ENCODE measurements at places on chromosomes 11 and 22. TPM values are rescaled to one million over a fixed set of nuclear protein-coding genes. Genes with fewer than 3 reads are reported as not detected.
A peak's percentile ranks its signal among the peaks of the same experiment; 100 is the strongest.

The BET1L gene
- total RNA-seq: 30.5 TPM

The BAIAP2L2 gene
- not detected for total RNA-seq

The C11orf52 gene
- not detected for total RNA-seq

- peak; percentile 74 for DNase-seq
Observed at GRCh38 chr22:31630331-31631329, 31.4 kb downstream of the PISD start.

DNA sequence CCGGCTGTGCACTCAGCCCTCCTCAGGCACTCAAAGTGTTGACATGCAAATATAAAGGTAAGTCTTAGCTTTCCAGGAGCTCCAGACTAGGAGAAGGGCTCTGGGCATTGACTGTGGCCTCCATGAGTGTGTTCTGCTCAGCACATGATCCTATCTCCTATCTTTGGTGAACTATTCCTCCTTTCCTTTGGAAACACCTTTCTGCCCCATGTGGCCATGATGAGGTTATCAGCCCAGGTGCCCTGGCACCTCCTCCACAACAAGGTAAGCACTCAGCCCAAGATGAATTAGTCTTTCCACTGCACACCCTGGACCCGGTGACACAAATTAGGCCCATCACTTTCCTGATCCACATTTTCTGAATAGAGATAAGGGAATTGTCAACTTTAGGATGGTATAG, 37.9 kb upstream of the LMO1 start:
- no peak for DNase-seq

The C11orf97 gene
- not detected for total RNA-seq

The LYVE1 gene
- 0.15 TPM for total RNA-seq

DNA sequence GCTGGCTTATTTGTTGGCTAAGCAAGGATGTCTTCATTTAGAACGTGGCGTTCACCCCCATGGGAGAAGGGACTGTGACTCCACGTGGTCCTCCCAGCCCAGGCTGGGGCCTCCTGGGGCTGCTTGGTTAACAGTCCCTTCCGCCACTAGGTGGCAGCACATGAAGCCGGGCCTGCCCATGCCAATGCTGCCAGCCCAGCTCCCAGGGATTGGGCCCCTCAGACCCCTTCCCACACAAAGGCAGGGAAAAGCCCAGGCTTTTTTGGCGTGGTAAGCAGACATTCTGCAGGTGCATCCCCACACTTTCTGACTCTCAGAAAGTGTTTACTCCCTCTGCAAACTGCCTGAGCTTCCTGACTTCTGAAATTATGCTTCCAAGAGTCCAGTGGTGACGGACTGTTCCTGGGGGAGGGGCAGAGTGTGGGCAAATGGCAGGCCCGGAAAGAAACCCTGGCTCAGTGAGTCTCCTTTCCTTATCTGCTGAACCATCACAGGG, 3.1 kb downstream of the CBX6 start:
- peak; percentile 37 for DNase-seq

DNA sequence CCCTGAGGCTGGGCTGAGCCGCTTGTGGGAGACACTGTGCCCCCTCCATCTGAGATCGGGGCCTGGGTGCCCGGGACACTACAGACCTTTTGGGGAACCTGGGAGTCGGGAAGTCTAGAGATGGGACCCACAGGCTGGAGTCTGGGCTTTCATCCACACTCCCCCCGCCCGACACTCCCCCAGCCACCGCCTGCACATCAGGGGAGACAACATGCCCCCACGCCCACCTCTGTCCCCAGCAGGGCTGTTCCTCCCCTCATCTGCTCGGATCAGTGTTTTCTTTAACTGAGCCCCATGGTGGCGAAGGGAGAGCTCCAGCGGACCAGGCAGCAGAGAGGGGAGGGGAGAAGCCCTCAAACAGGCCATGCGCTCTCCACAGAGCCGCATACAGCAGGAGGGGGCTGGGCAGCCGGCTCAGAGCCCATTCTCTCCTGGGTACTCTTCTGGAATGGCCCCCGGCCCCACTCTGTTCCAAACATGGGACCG, 174.7 kb downstream of the IGLL1 start:
- DNase-seq: no peak

GRCh38 chr11:63770763-63771162, 2.2 kb upstream of the ZFTA start:
- no peak for DNase-seq

DNA sequence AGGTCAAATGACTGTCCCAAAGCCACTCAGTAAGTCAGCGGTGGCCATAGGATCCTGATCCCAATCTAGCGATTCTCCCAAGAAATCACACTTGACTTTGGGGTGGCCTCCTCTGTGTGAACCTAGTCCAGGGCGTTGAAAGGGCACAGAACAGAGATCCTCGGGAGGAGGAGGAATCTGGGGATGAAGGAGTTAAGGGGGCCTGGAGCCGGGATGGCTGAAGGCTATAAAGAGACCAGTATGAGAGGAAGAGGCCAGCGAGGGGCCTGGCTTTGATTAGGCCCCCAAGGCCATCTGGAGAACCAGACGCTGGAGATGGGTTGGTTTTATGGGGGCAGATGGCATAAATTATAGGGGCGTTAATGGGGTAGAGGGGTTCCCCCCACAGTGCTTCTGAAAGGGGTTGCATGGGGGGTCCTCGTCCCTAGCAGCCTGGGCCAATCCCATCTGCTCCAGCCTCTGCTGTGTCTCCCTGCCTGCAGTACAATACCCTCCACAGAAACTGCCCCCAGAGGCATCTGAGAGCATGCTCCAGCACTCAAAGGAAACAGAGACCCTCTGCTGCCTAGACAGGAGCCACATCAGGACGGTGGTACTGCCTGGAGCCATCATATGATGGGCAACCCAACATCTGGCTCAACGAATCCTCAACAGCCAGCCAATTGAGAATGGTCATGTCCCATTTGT, 35.2 kb upstream of the TRIM29 start:
- no peak for DNase-seq

The ZBTB16 gene
- total RNA-seq: not detected

DNA sequence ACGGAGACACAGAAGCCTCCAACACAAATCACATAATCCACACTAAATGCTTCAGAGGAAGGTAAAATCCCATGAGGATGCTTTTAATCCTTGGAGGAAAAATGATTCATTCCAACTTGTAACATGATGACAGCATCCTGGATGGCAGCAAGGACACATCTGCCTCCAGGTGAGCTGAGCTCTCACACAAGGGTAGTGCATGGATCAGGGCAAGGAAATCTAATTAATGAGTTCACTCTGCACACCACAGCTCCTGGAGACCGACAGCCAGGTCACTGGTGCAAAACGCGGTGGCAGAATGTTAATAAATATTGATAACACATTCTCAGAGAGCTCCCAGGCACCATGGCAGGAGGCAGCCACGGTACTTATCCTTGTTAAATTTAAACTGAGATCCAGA, 40.3 kb upstream of the CYP2D6 start:
- no peak for DNase-seq

The SLC22A12 gene
- total RNA-seq: not detected

DNA sequence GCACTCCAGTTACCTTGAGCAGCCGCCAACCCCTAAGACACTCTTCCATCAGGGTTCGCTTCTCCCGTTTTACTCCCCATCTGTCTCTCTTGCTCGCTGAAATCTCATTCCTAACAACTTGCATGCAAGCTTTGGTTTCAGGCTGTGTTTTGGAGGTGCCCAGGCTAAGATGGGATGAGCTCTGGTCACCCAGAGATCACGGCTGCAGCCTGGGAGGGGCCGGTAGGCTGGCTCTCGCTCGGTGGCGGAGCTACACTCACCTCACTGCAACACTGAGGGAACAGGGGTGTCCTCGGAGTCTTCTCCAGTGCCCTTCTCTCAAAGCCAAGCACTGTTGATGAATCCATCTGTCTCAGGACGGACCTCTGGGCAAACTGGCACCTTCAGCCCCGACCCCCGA, 197.5 kb downstream of the BARX2 start:
- no peak for DNase-seq

GRCh38 chr22:22110548-22111266, 128.1 kb upstream of the TOP3B start:
- peak; percentile 52 for DNase-seq

GRCh38 chr11:99803501-99803900, 782.8 kb downstream of the CNTN5 start:
- peak; percentile 95 for DNase-seq

DNA sequence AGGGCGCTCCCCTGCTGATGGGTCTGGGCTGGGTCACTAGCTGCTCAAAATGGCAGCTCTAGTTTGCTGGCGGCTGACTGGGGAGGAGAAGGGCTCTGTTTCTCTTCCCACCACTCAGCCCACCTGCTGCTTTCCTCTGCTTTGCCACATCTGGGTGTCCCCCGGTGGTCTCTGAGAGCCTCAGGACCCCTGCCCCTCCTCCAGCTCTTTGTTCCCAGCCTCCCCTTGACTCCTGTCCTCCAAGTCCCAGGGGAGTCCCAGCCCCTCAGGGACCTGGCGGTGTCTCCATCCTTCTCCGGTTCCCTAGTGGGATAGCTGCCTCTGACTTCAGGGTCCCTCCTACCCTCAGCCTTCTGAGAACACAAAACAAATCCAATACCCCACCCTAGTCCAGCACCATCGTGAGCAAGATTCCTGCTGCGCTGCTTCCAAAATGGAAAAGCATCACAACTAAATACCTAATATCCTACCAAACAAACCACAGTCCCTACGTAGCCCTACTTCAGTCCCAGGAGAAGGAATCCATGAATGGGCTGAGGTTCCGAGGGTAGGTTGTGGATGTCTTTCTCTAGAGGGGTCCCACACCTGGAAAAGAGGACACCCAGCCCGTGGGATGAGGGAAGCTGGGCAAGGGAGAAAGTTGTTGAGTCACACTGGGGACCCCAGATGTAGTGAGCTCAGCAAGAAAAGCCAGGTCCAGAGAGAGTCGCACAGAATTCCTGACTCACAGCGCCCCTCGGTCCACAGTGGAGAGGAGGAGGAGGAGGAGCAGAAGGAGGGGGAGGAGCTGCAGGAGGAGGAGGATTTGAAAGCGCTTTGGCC, 45.0 kb upstream of the NNMT start:
- no peak for DNase-seq
